ENCODE measurements at places on chromosomes 1 and 21.

DNA sequence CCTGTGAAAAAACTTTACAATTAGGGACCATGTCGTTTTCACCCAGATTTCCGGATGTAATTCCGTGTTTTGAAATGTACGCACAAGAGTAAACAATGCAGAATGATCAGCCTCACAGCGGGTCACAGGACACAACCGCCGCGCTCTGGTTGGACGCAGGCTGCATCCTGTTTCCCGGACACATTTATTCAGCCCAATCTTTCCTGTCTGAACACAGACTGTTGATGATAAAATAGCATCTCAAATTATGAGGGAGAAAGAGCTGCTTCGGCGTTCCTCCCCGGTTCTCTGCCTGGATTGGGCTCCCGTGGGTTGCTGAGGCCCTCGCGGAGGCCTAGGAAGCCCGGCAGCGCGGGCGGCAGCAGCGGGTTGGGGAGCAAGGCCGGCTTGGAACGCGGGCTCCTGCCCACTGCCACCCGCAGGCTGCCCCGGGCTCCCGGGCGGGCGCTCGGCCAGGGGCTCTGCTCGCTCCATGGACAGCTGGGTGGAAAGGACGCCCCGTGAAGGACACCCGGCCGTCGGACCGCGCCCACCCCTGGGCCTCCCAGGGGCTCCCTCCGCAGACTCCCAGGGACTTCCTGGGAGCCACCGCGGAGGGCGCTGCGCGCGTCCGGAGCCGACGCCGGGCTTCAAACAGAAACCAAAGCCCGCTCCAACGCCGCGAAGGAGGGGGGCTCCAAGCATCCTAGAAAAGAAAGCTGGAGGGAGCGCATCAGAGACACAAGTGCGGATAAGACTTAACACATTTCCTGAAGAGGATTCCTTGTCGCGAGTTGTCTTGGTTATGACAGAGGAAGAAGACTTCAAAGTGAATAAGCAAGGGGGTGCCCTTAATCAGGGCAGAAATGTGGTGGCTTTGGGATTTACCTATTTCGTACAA is 122.3 kb downstream of the ESRRG start:
- DNase-seq: no peak

GRCh38 chr1:201488830-201489589 is 17.9 kb downstream of the CSRP1 start:
- DNase-seq: no peak

DNA sequence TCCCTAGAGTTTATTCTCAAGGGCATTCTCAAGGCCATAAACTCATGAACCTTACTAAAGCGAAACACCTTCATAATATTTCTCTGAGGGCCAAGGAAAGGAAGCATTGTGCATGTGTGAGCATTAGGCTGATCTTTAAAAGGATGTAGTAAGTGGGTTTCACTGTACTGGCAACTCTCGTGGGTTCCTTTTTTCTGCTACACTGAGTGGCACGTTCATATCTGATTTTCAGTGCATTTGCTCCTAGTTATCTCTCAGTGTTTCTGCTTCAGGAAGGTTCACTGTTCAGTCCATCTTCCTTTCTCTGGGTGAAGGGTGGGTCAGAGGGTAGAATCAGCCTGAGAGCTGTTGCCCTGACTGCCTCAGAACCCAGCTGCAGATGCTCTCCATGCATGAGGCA is 192.8 kb upstream of the ADGRL2 start:
- no peak for DNase-seq

GRCh38 chr1:245480393-245481120 is 325.8 kb downstream of the KIF26B start:
- DNase-seq: no peak

All from CD4-positive, CD25-positive, alpha-beta regulatory T cell (primary cell).